ENCODE measurements at places on chromosomes 13 and 19.

- no peak for DNase-seq
Observed at GRCh38 chr19:47643281-47643680, 34.3 kb downstream of the BICRA start.

DNA sequence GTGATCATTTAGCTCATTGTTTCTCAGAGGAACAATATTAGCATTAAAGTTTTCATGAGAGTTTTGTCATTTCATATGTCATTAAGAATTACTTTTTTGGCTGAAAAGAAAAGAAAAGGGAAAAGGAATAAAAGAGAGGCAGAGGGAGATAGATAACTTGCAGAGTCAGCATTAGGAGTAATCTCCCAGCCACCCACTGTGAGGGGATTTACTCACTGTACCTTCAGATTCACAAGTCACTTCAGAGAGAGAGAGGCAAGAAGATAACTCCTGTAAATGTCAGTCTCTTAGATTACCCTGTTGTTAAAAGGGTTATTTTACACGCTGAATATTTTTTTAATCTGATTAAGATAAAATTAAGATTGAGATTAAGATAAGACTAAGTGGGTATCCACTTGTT lies 125.2 kb downstream of the POU4F1 start:
- DNase-seq = no peak

GRCh38 chr13:38781539-38781938 lies 94.7 kb downstream of the FREM2 start:
- no peak for DNase-seq

DNA sequence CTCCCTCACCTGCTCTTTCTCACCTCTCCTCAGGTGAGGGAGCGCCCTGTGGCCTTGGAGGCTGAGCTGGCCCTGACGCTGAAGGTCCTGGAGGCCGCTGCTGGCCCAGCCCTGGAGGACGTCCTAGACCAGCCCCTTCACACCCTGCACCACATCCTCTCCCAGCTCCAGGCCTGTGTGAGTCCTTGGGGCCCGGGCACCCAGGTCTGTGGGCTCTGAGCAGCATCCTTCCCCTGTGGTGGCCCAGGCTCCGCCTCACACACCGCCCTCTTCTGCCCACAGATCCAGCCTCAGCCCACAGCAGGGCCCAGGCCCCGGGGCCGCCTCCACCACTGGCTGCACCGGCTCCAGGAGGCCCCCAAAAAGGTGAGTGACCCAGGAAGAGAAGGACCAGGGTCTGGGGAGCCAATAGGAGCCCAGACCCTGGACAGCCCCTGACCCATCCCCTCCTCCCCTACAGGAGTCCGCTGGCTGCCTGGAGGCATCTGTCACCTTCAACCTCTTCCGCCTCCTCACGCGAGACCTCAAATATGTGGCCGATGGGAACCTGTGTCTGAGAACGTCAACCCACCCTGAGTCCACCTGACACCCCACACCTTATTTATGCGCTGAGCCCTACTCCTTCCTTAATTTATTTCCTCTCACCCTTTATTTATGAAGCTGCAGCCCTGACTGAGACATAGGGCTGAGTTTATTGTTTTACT lies 1.9 kb downstream of the IFNL1 start:
- peak; percentile 68 for DNase-seq

DNA sequence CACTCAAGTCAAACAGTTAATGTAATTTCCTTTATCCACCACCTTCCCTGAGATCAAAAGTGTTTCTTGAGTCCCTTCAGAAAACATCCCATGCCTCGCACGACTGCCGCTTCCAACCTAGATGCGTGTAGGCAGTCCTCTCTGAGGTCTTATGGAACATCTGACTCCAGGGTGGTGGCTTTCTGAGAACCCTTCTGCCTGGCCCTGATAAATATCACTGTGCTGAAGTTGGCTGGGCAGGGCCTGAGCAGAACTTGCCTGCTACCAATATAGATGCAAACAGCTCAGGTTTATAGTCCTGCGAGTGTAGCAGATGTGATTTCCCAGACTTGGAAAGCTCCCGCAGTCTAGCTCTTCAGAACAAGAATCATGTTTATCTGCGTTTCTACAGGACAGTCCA lies 61.1 kb upstream of the GPR12 start:
- no peak for DNase-seq

DNA sequence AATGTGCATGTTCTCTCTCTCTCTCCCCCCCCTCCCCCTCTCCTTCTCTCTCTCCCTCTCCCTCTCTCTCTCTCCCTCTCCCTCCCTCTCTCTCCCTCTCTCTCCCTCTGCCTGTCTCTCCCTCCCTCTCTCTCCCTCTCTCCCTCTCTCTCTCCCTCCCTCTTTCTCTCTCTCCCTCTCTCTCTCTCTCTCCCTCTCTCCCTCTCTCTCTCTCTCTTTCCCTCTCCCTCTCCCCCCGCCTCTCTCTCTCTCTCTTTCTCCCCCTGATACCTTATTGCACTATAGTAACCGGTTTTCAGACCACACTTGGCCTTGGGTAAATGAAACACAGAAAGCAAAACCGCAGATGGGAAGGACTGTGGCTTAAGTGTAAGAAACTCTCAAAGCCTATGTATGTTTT lies 34.7 kb upstream of the SPACA7 start:
- DNase-seq = no peak

DNA sequence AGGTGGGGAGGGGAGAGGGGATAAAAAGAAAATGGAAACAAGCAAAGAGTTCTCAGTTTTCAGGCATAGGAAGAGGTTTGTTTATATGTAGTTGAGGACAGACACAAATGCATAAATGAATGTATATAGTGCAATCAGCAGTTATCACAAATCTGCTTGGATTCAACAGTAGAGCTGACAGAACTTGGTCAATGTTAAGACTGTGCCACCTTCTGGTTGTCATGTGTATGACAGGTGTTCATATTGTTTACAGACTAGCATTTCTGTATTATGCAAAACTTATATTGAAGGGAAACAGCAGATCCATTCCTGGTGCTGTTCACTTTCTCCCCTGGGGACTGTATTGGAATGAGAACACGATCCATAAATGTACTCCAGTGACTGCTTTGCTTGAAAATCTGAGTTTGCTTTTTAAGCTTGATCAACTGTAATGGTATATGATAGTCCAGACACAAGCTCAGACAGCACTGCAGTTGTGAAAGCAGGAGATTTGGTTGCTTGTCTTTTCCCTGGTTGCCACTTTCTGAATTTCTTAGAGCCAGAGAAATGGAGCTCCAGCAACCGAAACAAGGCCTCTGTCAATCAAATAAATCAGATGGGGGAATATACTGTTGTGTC lies 319.5 kb upstream of the OBI1 start:
- peak; percentile 30 for DNase-seq

- no peak for DNase-seq
Observed at GRCh38 chr13:109400624-109401257, 385.6 kb downstream of the IRS2 start.

DNA sequence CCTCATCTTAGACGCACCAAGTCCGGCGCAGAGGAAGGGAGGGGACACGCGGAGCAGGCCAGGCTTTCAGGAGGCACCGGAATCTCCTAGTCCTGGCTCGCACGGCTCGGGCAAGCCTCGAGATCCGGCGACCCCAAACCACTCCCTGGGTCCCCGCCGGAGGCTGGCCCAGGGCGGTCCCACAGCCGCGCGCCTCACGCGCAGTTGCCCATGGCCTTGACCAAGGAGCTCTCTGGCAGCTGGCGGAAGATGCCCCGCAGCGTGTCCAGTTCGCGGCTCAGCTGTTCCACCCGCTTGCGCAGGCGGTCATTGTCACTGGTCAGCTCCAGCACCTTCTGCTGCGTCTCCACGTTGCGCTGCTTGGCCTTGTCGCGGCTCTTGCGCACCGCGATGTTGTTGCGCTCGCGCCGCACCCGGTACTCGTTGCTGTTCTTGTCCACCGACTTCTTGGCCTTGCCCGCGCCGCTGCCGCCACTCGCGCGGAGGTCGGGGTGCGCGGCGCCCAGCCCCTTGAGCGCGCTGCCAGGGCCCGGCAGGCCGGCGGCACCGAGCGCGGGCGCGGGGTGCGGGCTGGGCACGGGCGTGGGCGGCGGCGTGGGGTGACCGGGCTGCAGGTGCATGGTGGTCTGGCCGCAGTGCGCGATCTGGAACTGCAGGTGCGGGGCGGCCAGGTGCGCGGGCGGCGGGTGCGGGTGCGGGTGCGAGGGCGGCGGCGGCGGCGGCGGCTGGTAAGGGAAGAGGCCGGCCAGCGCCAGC lies 1.0 kb downstream of the CEBPA start:
- DNase-seq = peak; percentile 23

- no peak for DNase-seq
Observed at GRCh38 chr13:93466502-93467036, 240.0 kb downstream of the GPC6 start.

DNA sequence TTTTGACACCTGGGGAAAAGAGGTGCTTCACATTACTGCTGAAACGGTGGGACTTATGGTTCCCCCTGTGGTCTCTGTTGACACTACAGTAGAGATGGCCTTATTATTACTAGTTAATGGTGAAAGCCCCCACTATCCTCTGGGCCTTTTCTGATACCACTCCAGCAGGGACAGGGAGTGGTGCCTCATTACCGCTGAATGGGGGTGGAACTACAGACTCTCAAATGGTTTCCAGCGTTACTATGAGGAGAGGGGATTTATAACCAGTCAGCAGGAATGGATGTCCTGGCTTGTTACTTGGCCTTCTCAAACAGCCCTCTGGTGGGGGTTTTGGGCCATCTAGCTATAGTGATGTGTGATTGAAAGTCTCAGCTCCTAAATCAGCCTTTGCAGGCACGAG lies 96.7 kb upstream of the DIAPH3 start:
- DNase-seq = no peak

DNA sequence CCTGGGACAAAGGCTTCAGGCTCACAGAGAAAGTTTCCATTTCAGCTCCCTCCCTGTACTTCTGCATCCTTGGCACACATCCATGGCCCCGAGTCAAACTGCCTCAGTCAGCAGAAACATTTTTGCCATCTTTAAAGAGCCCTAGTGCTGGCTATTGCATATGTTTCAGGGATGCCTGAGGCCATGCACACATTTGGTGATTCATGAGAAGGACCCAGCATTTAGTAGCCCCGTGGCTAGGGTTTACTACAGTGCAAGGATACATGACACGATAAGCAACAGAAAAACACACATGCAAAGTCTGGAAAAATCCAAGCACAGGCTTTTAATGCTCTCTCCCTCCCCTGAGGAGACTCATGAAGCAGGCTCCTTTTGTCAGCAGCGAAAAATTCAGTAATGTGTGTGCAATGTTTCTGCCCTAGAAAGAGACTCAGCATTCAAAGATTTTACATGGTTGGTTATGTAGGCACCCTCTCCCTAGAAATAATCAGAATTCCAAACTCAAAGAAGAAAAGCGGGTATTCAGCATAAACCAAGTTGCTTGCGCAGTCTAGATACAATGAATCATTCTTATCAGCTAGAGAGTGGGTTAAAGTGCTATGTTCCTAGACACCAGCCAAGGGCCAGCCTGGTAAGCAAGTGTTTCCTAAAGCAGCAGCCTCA lies 17.6 kb downstream of the ACOD1 start:
- no peak for DNase-seq

DNA sequence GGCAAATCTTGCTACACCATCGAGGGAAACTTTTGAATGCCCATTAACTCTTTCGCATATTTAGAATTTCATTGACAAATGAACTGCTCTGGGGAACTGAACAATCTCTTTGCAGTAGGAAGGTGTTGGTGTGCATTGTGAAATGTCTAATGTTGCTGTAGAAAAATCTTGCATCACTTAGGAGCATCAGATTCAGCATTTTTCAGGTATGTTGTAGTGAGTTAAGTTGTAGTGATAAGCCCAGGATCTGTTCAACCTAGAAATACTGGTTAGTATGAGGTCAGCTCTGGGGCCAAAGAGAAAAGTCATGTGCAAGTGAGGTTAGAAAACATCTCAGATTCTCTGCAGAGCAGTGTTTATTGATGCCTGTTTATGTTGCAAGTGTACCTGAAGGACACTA lies 4.1 kb downstream of the FRY start:
- DNase-seq = no peak

- DNase-seq = no peak
Observed at GRCh38 chr13:50668691-50669271, 174.7 kb downstream of the DLEU7 start.

DNA sequence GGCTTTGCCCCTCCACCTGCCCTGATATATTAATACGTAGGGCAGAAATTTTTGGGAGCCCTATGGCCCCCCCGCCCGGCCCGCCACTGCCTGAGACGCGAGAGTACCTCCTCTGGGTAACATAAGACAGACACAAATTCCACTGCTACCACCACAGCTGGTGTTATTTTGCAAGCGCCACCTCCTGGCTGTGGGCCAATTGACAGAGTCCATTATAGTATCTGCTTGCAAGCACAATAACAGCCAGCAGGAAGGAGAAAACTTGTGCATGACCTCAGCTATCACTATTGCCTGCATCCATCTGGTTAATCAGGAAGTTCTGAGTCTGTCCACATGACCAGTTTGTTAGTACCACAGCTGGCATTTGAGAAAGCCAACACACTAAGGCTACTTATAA lies 25.3 kb upstream of the OR10H2 start:
- peak; percentile 38 for DNase-seq

DNA sequence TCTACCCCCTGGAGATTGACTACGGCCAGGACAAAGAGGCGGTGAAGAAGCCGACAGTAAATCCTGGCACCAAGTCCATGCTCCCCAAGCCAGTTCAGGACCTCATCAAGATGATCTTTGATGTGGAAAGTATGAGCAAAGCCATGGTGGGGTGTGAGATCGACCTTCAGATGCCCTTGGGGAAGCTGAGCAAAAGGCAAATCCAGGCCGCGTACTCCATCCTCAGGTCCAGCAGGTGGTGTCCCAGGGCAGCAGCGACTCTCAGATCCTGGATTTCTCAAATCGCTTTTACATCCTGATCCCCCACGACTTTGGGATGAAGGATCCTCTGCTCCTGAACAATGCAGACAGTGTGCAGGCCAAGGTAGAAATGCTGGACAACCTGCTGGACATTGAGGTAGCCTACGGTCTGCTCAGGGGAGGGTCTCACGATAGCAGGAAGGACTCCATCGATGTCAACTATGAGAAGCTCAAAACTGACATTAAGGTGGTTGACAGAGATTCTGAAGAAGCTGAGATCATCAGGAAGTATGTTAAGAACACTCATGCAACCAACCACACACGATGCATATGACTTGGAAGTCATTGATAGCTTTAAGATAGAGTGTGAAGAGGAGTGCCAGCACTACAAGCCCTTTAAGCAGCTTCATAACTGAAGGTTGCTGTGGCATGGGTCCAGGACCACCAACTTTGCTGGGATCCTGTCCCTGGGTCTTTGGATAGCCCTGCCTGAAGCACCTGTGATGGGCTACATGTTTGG lies 24.0 kb upstream of the ANKRD10 start:
- DNase-seq = no peak

DNA sequence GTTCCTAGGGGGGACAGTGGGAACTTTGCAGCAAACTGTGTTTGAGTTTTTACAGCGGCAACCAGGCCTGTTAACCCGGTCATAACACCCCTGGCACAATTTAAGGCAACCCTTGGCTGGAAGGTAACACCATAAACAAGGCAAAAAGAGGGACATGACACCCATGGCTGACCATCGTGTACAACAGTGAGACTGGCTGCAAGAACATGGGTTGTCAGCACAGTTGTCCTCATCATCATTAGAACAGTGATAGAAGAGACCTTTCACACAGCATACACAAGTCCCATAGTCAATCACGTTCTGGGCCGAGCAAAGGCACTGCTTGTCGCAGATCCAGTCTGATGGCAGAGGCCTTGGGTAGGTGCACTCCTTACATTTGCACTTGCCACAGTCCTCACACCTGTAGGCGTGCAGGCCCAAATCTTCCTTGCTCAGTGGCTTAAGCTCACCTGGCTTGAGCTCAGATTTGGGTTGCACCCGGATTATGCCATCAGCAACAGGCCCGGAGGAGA lies 4.1 kb downstream of the SPRY2 start:
- no peak for DNase-seq
